ENCODE measurements at places on chromosomes 11 and 22.

DNA sequence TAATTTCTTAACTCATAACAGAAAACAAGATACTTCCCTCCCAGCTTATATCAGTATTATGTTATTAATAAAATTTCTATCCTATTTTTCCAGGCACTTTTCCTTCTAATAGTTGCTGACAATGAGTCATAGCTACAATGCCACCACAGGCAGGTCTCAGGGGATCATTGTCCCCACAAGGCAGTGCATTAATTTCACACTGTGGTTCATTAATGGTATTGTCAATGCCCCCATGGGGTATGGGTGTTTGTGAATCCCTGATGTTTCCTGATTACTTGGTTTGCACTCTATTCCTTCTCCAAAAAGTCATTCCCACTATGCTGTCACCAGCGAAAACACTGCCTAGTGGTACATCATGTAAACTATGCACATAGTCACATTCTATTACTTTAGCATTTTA is 345.5 kb upstream of the CTSC start:
- no peak for DNase-seq

DNA sequence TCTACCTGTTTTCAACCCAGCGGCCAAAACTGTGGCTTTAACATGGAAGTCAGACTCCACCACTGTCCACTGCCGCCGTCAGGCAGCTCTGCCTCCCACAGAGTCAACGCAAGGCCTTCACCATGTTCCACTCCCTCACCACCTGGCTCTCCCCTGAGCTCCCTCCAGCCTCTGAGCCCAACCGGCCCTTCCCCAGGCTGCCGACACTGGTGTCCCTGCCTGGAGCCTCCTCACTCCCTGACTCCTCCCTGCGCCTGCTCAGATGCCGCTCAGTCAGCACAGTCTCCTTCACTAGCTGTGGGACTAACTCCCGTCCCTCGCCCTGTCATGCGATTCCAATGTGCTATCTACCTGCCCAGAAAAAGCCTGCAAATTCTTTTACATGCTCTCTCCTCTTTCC is 16.3 kb downstream of the SULT4A1 start:
- DNase-seq: no peak

GRCh38 chr11:67261946-67262681 is 4.2 kb upstream of the GRK2 start:
- DNase-seq: no peak

- no peak for DNase-seq
Observed at GRCh38 chr22:29339381-29340235, 24.1 kb upstream of the RASL10A start.

DNA sequence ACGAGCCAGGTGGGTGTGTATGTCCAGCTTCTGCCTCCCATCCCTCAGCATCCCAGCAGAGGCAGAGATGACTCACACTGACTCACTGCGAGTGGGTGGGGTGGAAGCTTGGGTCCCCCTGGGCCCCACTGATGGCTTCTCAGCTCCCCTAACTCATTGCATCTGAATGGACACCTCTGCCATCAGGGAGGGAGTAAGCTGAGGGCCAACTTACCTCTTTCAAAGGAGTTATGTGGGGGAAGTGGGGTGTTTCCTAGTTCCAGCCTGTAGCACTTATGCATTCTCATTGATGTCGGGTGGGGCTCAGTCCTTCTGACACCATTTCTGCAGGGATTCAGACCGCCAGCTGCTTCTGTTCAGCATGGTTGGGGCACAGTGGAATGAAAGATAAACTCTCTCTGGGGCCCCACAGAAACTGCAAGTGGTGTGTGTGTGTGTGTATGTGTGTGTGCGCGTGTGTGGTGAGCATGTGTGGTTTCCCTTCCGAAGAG is 1425.8 kb downstream of the TBC1D22A start:
- no peak for DNase-seq

Measured in stimulated activated CD4-positive, alpha-beta T cell treated with anti-CD3 and anti-CD28 coated beads, TNF-alpha, amount 100 ng/mL, for 48 hours (primary cell).